Muscle of arm (tissue), 14 donors: ENCODE measurements at places on chromosomes 1 and 21.

- DNase-seq, result peak; percentile 70
Observed at GRCh38 chr1:226407497-226408284, at the start of gene PARP1. PARP1 (minus strand) TSS chr1:226408093; CDS start chr1:226407929, 164 bp downstream.

DNA sequence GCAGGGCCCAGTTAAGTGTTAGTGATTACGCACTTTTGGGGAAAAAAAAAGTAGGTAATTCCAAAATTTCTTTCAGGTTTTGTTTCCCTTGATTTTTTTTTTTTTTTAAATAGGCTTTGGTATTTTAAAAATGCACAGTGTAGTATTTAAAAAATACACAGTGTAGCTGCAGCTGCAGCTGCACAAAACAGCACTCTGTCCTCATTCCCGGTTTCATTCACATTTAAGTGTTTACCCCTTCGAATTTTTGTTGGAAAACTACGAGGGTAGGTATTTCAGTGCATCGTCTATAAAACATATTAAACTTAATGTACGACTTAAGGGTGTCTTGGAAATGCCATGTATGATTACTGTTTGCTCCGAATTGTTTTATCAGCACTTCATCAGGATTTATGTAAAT, 3.4 kb downstream of the NEK7 start:
- DNase-seq, result no peak

DNA sequence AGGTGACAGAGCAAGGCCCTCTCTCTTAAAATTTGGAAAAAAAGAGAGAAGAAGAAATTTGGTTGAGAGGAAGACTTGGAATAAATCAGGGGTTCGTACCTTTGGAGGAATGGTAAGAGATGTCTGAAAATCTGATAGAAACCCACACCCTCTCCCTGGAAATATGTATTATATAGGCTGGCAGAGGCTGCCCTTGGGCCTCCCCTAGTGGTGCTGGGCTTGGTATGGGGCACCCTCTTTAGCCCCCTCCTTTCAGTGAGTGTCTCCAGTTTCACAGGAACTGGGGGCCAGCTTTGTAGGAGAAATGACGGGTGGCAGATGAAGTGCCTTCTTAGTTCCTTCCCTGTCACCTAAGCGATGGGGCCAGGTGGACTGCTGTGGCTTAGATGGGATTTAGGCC, 82.9 kb upstream of the SLC2A1 start:
- DNase-seq, result no peak

DNA sequence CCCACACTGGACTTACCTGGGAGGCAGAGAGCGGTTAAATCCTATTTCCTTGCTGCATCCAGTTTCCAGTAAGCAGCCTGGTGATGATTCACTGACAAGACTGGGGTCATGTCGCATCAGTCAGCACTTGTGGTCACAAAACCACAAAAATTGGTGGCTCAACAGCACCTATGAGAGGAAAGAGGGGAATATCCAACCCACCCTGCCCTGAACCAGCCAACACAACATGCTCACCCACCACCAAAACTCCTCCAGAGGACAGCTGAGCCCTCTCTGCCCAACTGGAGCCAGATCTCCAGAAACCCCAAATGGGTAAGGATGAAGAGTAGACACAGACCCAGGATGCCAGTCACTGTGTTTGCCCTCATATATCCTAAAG, 64.0 kb downstream of the CD46 start:
- no peak for DNase-seq

GRCh38 chr1:31196685-31197084, 43.0 kb downstream of the NKAIN1 start:
- no peak for DNase-seq

DNA sequence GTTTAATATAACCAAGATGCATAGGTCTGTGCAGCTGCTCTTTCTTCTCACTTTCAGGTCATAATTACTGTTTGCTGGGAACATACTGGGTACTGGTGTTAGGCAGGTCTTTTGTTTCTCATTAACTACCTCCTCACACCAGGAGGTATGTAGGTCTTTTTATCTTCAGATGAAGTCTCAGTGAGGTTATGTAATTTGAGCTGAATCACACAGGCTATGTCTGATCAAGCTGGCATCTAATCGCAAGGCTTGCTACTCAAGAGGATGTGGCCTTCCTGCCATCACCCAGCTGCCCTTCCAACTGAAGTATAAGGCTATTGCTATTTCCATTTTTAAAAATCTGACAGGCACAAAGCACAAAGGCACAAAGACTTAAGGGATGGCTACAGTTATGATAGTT, 96.4 kb downstream of the RUNX1 start:
- DNase-seq, result no peak

- DNase-seq, result no peak
Observed at GRCh38 chr1:3945222-3945621, 45.1 kb upstream of the C1orf174 start.

DNA sequence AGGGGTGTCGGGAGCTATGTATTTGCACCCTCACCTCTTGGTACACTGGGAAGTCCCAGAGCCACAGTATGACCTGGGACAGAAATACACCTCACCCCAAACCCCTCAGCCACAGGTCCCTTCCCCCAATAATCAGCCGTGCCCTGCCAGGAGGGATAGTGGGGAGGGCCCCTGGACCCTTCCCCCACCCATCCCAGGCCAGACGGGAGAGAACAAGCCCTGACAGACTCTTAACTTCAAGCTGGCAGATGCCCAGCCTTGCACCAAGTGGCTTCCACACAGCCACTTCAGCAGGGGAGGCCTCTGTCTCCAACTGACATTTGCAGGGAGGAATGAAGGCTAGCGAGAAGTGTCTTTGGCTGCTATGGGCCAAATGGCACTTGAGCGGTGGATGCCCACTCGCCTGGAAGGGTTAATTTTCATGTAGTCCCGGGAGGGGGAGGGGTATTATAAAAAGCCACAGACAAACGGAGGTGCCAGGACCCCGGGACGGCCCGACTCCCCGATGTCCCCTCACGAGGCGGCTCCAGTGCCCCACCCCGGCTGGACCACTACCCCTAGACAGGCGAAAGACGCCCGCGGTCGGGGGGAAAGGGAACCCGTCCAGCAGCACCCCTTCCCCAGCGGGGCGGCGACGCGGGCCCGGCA, 495 bp downstream of the SYNC start:
- DNase-seq, result no peak

DNA sequence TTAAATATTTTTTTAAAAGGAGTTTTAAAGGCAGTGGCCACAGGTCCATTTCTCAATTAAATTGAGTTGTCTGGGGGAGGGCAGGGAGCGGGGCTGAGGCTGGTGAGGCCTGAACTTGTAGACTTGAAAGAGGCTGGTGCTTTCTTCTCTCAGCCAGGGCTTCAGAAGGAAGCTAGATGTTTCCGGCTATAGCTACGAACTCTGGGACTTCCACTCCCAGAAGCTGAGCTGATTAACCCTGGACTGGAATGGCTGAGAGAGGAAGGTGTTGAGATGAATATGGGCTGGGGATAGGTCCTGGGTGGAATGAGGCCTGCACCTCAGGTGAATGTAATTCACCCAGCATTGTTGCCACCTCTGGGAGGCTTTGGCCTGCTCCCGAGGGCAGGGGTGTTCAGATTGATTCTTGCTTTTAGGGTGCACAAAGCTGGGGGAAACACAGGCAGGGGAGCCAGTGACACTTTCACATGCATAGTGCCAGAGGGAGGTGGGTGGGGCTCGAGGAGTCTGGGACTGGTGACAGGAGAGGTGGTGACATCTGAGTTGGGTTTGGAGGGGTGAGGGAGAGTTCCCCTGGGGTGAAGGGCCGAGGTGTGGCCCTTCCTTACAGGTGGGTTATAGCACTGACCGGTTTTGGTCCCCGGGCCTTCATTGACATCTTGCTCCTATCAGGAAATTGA, 18.2 kb downstream of the LDLRAP1 start:
- DNase-seq, result no peak

DNA sequence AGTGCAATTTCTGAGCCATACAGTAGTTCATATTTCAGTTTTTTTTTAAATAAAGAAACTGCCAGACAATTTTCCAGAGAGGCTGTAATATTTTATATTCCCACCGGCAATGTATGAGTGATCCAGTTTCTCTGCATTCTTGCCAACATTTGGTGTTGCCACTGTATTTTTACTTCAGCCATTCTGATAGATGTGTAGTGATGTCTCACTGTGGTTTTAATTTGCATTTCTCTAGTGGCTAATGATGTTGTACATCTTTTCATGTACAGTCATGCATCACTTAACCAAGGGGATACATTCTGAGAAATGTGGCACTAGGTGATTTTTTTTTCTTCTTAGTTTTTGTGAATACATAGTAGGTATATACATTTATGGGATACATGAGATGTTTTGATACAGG, 99.6 kb downstream of the CENPF start:
- DNase-seq, result no peak

DNA sequence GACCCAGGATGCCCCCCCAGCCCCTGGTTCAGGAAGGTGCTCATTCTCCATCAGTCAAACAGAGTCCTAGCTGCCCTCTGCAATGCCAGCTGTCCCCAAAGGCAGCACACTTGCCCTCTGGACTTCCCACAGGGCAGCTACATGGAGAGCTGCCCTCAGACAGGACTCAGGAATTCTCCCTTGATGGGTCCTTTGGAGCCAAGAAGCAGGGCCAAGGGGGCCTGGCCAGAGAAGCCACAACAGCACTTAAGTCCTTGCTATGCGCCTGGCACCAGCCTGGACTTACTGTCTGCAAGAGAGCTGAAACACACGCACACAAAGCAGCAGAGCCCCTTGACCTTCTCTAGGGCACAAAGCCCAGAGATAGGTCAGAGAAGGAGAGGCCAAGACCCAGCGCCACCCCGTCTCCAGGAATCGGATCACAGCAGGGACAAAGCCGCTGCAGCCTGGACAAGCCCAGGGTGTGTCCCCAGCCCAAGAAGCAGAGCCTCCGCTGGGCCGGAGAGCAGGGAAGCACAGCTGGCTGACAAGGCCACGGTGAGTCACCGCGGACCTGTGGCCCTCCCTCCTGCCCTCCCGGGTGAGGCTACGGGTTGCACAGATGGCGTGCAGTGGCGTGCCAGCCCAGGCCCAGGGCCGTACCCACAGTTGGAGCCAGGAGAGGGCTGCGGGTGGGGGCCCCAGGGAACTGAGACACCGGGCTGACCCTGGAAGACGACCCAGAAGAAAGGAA, 1.7 kb downstream of the WNT9A start:
- peak; percentile 52 for DNase-seq

- DNase-seq, result peak; percentile 96
Observed at GRCh38 chr1:15885701-15886610, 38.4 kb downstream of the SPEN start.

GRCh38 chr1:32770741-32771548, 46.2 kb downstream of the YARS1 start:
- no peak for DNase-seq

DNA sequence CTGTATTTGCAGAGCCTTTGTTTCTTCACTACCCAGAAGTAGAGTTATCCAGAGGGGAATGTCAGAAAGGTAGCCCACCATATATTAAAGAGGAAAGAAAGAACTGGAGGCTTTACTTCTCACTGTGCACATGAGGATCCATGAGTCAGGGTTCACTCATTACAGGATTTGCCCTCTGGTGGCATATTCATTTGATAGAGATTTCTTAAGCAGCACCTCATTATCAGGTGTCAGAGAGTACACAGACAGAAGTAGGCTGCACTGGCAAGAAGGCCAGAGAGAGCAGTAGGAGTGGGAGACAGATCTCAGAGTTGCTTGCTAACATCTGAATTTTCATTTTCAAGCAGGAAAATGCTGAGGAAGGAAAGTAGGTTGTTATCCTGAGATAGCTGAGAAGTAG, 123.8 kb downstream of the PIK3R3 start:
- DNase-seq, result no peak

- no peak for DNase-seq
Observed at GRCh38 chr1:224058303-224058702, 55.6 kb upstream of the FBXO28 start.

DNA sequence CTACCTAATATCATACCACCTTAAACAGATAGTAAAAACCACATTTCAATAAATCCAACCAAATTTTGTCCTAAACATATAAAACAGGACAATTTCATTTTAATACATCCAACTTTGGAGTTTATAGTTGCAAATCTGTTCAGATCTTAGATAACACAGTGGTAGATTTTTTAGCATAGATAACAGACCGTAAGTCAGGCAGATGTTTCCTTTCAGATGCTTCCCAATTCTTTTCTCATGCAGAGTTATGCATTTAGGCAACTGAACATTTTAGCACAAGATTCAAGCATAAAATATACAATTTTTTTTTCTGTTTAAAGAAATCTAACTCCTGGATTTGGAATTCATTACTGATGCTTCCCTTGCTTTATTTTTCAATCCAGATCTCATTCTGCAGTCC, 156.5 kb upstream of the ZNHIT6 start:
- no peak for DNase-seq

- no peak for DNase-seq
Observed at GRCh38 chr21:43782431-43783097, 6.5 kb upstream of the CSTB start.

DNA sequence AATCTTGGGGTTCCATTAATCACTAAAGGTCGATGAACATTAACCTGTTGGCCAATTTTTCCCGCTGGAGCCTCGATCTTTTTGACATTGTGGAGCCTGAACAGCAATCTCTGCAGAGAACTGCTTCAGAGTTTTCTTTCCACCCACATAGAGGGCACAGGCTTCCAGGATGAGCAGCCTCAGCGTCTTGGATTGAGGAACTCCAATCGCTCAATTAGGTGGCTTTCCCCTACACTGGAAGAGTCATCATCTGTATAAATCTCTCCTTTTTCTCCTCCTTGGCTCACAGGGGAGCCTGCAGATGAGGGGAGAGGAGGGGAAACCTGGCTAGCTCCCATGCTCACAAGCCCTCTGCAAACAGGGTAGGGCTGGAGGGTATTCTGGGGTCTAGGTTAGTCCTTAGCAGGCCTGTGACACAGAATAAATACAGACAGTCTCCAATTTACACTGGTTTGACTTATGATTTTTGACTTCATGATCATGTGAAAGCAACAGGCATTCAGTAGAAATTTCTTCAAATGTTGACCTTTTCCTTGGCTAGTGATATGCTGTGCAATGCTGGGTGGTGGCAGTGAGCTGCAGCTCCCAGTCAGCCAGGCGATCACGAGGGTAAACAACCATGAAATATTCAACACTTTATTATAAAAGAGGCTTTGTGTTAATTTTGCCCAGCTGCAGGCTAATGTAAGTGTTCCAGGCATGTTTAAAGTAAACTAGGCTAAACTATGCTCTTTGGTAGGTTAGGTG, 80.8 kb downstream of the PGBD5 start:
- no peak for DNase-seq

DNA sequence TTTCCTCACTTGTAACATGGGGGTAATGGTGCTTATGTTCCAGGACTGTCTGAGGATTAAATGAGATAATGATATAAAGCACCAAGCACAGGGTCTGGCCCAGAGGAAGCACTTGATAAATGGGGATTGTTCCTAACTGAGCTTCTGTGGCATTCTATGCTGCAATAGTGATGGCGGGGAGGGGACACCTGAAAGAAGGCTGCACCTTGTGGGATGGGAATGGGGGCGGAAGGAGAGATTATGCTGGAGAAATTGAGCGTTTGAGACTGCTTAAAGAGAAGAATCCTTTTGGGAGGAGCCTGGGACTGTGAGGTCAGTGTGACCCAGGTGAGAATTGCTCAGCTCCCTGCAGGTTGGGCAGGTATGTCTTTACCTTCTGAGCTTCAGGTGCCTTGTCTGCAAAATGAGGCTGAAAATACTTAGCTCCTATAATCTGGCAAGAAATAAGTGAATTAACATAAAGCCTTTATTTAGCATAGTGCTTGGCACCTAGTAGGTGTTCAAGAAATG, 55.9 kb upstream of the CTPS1 start:
- no peak for DNase-seq
